ENCODE measurements at places on chromosomes 2 and 18.

- no peak for DNase-seq
Observed at GRCh38 chr2:43070676-43071502, 155.5 kb downstream of the ZFP36L2 start.

DNA sequence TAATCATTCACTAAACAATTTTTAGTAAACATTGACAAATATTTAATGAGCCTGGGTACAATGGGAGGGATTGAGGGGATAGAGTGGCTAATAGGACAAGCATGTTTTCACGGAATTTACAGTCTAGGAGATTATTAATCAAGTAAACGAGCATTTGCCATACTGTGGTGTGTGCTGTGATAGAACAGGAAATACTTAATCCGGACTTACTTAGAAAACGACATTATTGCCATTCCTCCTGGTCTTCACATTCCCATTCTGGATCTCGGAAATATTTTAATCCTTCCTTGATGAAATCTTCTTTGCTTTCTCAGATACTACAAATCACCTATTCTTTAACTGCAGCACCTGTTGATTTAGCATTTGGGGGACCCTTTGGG lies 905 bp downstream of the TTLL4 start:
- no peak for DNase-seq

GRCh38 chr2:168773719-168774521 lies 28.5 kb upstream of the NOSTRIN start:
- DNase-seq, result peak; percentile 52

- no peak for DNase-seq
Observed at GRCh38 chr2:196054631-196055030, 14.0 kb downstream of the DNAH7 start.

GRCh38 chr2:157216286-157216965 lies 41.1 kb upstream of the GALNT5 start:
- no peak for DNase-seq

- no peak for DNase-seq
Observed at GRCh38 chr2:151292141-151292540, 2.7 kb upstream of the NMI start.

- DNase-seq, result peak; percentile 56
Observed at GRCh38 chr2:202104286-202104870, 31.3 kb downstream of the KIAA2012 start.

- DNase-seq, result no peak
Observed at GRCh38 chr2:238321467-238321866, 1.1 kb downstream of the TRAF3IP1 start.

DNA sequence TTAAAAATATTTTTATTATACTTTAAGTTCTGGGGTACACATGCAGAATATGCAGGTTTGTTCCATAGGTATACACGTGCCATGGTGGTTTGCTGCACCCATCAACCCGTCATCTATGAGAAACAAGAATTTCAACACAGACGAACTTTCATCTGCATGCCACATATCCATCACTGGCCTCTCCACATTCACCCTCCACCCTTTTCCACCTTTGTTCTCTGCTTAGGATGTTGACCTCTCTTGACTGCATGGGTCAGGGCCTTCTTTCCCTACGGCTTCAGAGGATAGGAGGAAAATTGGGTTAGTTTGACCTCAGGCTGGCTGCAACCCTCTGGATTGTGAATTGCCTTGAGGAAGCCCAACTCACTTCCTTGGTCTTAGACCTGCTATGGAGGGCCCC lies 260.9 kb downstream of the MREG start:
- no peak for DNase-seq

DNA sequence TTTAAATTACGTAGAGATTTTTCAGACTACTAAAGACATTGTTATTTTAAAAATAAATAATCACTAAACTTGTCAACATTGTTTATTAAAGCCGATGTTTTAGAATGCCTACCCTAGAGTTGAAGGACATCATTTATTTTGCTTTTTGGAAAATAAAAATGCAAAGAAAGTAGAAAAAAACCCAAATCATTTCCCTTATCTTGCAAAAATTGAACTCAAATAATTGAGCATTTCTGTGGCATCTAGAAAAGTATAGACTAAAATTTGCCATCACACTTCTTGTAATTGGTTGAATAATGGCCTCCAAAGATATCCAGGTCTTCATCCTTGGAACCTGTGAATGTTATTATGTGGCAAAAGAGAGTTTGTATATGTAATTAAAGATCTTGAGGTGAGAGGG lies 9.7 kb upstream of the NEDD4L start:
- no peak for DNase-seq

DNA sequence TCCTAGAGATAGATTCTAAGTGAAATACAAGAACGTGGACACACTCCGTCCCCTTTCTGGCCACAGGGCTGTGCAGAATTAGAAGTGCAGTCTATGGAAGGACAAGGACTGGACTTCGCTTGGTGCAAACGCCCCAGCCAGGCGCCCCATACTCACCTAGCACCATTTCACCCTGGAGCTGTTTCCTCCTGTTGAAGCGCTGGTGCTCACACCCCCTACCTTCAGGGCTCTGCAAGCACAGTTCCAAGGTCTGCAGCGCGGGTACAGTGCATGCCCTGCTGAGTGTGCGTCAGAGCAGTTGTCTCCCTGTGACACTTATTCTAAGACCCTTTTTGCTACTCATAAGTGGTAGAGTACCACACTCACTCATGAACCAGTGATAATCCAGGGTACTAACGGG lies 3.0 kb downstream of the HPCAL1 start:
- DNase-seq, result no peak

DNA sequence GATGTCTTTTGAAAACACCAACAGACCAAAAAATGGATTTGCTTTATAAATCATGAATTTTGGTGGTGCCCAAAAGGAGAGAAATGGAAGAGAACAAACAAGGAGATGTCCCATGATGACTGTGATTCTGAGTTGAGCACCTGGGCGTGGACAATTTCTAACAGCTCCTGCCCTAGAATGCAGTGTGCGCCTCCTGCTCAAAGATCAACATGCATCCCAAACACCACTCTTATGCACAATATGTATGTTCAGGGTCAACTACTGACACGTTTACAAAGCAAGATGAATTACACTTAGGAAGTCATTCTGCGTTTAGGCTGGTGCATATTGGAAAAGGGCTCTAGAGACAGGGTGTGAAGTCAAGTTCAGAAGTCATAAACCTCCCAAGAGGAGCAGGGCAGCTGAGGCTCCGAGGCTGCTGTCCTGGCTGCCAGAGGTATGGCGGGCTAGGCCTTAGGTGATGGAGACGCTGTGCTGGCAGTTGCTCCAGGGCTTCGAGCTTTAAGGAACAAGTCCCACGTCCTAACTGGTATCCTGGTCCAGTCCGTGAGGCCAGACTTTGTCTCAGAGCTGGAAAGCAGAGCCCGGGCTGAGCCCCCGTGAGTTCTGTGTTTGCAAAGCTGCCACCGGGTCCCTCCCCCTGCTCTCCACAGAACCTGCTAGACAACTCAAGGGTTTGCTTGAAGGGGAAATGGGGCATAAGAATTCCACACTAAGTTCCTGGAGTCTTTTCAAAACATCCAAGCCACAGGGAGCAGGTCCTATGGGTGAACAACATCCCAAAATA lies 74.0 kb downstream of the ZNF516 start:
- DNase-seq, result no peak

DNA sequence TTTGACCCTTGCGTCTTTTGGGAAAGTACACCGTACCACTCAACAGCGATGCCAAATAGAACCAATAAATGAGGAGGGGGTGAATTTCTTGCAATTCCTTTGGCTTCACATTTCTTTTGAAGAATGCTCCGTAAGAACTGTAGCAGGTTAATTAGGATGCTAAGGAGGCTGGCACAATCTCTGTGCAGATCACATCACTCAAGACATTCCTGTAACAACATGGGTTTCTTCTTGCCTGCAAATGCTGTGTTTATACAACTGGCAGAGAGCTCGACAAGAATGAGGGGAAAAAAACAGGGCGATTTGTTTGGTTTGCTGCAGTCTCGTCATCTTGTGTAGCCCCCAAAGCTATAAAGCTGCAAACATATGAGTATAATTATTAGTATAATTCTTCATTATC lies 424.8 kb upstream of the DCC start:
- DNase-seq, result no peak

Measured in SJSA1 (cell line).